ENCODE measurements at places on chromosomes 11 and 22.

DNA sequence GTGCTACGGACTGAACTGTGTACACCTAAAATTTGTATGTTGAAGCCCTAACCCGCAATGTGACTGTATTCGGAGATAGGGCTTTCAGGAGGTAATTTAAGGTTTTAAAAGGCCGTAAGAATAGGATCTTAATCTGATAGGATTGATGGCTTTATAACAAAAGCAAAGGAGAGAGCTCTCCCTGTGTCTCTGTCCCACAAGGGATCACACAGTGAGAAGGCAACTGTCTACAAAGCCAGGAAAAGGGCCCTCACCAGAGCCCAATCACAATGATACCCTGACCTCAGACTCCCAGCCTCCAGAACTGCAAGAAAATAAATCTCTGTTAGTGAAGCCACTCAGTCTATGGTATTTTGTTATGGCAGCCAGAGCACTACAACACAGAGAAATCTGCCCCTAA is 208.7 kb upstream of the ZC3H12C start:
- DNase-seq: no peak

DNA sequence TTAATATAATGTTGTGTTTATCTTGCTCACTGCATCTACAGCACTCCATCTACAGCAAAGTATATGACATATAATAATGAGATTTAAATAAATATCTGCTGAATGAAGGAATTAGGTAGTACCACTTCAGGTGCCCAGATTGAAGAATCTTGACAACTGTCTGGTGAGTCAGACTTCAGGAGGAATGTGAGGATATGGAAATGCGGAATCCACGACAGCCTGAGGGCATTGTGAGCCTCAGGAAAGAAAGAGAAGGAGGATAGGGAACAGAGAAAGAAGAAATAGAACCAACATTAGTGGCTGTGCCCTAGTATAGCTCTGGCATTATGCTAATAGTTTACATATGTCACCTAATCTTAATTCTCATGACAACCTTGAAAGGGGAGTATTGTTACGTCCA is 304.4 kb downstream of the AASDHPPT start:
- no peak for DNase-seq

DNA sequence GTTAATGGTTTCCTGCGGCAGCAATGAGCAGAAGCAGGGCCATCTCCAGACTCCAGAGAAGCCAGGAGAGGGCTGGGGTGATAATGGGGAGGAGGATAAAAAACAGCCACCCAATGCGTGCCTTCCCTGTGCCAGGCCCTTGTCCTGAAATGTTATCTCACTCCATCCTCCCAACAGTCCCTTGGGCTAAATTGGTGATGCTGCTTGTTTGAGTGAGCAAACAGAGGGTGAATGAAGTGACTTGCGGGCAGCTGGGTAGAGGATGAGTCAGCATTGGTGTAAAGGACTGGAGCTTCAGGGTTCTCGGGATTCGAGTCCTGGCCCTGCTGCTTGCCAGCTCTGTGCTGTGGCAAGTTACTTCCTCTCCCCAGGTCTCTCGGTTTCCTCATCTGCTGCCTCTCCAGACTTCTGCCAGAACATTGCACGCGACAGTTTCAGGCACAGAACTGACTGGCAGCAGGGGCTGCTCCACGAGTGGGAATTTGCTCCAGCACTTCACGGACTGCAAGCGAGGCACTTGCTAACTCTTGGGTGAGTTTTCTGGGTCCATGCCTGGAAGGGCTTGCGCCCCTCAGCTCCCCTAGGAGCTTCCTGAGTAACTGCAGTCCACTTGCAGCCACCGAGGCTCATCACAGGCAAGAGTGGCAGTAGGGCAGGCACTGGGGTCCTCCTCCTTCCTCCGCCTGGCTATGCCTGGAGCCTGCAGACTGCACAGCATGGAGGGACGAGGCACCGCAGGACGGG is at the start of gene P2RY6:
P2RY6 (plus strand) TSS at position 403 of the 744 bp plus-strand sequence. CDS start 24,181 bp downstream, outside the sequence.
- DNase-seq: no peak

GRCh38 chr11:118152552-118153471 is at the start of gene SCN4B:
TSS of gene SCN4B (minus strand) at chr11:118152823. CDS start at chr11:118152673, 150 bp downstream.
- no peak for DNase-seq

GRCh38 chr11:86524620-86525352 is 147.6 kb downstream of the ME3 start:
- peak; percentile 53 for DNase-seq

GRCh38 chr11:72398058-72398758 is 36.1 kb downstream of the CLPB start:
- DNase-seq: no peak

DNA sequence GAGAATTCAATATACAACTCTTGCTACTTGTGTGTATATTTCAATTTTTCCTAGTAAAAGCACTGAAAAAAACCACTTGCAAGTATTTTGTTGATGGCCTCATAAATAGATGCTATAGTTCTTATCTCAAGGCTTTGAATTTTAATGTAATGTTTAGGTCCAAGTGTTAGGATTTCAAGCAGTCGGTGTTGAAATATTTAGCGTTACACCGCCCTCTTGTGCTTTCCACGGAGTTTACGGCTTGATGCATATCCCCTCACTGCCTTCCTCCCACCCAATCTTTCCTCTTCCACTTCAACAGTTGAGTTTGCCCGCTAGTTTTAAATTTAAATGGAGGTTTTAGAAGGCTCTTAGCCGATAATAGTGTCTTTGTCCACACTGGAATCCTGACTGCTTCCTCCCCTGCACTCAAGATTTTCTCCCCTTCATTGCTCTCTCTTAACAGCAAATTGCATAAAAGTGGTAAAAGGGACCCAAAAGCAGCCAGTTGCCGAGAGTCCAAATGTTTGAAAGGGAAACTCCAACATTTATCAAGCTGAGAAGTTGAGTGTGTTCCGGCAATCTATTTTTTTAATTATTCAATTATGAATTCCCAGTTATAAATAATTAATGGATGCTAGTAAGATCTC is 25.9 kb upstream of the HTATIP2 start:
- no peak for DNase-seq

GRCh38 chr11:69326622-69327219 is 32.8 kb downstream of the MYEOV start:
- no peak for DNase-seq

Measured in fibroblast of skin of left biceps (primary cell).